ENCODE measurements at places on chromosomes 4 and X.
A peak's percentile ranks its signal among the peaks of the same experiment; 100 is the strongest.

DNA sequence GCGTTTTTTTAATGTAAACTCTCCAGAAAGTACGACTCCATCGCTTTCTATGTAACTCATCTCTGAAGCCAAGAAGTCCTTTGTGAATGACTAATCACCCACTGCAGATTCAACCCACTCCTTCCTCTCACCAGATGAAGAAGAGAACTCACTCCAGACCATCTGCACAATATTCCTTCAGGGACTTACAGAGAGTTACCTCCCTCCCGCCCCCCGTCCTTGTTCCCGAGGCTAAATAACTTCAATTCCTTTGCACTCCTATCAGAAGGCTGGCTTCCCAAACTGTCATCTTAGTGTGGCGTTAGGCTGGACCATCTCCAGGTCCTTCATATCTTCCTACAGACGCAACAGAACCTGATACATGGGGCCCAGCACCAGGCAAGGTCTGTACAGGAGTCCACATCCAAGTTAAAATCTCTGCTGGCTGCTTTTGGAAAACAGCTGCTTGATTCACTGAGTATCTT is 82.4 kb downstream of the AFAP1 start:
- peak; percentile 93 for DNase-seq

DNA sequence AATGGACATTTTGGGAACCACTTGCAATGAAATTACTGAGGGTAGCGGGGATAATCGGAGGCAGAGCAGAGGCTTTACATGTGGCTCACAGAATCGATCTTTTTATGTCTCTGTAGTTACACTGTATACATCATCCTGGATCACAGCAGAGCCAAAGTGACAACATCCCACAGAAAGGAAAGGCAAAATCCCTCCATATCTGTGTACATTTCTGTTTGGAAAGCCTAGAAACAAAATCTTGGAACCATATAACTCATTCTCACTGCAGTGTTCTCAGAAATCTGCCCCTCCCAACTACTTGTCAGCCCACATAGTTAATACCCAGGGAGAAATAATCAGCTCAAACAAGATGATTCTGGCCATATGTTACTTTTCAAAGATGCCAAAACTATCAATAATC is 211.6 kb downstream of the DCLK2 start:
- no peak for DNase-seq

DNA sequence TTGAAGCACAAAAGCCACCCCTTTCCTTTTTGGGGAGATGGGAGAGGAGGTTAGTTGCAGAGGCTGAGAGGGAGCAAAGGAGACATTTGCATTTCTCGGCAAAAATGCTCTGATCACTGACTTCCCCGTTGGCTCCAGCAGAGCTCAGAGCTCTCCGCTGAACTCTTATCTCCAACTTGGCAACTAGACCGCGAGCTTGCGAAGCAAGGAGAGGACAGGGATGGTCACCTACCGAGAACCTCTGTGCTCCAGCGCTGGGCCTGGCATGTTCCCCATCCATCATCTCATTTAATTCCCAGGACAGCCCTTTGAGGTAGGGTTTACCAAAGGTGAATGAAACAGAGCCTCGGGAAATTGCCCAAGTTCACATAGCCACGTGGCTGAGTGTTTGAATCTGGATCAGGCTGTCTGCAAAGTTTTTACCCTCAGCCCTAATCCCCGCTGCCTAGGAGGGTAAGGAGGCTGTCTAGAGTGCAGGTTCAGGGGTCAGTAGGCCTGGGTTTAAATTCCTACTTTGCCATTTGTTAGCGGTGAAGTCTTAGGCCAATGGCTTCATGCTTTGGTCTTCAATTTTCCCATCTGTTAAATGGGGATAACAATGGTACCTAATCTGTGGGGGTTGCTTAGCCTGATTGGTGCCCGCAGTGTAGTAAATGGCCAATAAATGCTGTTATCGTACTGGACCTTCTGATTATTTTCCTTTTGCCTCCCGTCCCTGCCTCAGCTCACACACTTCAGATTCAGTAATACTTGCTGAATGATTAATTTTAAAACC is 3.8 kb upstream of the CITED1 start:
- DNase-seq: no peak

- DNase-seq: no peak
These were observed 432.2 kb downstream of the SMARCA1 start for GRCh38 chrX:129091097-129091496.

GRCh38 chr4:31134720-31135119 is 414.6 kb downstream of the PCDH7 start:
- no peak for DNase-seq

- no peak for DNase-seq
These were observed 56.5 kb downstream of the DCAF8L1 start for GRCh38 chrX:27924718-27925117.

- DNase-seq: no peak
These were observed 97.4 kb downstream of the AASDH start for GRCh38 chr4:56289934-56290333.

DNA sequence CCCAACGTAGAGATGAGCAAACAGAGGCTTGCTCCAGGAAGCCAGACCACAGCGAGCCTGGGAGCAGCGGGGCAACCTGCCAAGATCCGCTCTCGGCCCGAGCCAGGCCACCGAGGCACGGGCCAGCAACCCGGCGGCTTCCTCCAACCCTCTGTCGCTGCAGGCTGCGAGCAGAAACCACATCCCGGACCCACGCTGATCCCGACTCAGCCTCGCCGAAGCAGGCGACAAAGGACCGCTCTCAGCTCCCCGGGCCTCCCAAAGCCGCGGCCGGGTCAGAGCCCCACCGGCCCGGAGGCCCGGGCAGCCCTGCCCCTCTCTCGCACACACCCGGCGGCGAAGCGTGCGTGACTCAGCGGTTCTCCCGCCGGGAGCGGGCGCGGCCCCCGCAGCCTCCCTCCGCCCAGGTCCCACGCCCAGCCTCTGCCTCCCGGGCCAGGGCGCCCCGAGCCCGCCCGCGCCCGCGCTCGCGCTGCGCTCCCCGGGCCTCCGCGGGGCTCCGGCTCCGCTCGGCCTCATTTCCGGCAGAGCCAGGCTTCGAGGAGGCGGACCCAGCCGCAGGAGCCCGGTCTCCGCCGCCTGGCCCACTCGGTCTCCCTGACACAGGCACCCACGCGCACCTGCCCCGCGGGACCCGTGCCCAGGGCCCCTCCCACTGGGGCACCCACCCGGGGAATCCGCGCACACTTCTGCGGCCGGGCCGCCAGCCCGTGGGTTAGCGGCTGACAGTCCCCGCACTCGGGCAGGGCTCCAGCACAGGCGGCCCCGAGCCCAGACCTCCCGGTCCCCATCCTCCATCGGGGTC is 1.7 kb downstream of the PPP2R2C start:
- peak; percentile 41 for DNase-seq

DNA sequence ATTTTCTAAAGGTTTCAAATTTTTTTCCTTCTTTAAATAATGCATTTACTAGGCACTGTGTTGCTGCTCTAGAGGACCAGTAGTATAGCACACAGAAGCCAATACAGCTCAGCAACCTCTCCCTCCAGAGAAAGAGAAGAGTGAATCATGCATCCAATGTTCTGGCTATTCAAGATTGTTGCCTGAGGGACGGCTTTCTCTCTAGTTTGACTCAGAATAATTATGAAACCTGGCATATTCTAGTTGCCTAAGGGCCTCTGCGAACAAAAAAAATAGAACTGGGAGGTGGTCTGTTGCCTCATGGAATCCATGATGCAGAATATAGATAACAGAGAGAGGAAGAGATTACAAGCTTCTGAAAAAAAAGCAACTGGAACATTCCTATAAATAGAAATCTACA is 1233.3 kb upstream of the PABPC4L start:
- no peak for DNase-seq

- no peak for DNase-seq
These were observed 51.3 kb downstream of the YIPF6 start for GRCh38 chrX:68550193-68550592.

- no peak for DNase-seq
These were observed 1055.8 kb upstream of the DIAPH2 start for GRCh38 chrX:95628796-95629195.

All from cardiac fibroblast (primary cell).